ENCODE measurements at places on chromosomes 2 and 18.
A peak's percentile ranks its signal among the peaks of the same experiment; 100 is the strongest.

GRCh38 chr2:151976945-151977353, 121.9 kb downstream of the CACNB4 start:
- no peak for DNase-seq

DNA sequence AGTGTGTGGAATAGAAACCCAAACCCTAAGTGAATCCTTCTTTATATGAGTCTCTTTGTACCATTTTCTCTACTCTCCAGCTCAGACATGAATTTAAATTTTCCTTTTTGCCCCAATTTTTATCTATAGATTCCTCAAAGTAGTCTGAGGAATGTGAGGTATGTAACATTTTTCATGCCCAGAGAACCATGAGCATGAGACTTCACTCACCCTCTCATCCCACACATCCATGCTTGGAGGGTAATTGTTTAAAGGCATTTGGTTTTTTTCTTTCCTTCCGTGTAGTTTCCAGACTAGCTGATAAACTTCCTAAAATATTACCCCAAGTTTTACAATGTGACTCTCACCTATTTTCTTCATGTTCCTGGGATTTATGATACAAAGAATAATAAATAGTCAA, 2056.8 kb upstream of the CELF4 start:
- DNase-seq, result peak; percentile 26

DNA sequence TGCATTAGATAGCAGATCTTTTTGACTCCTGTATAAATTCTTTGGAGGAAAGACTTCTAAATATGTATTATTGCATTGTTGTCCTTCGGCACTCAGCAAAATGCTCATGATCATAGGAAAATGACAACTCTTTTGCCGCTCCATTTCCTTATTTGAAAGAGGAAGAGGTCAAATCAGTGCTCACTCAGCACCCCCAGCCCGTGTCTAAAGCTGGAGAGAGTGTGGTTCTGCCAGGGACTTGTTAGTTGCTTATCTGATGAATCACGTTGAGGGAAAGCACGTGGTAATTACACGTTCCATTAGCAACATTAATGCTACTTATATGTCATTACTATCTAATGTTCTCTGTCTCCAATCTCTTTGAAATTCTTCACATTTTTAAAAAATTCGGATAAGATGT, 46.0 kb upstream of the MBP start:
- no peak for DNase-seq

DNA sequence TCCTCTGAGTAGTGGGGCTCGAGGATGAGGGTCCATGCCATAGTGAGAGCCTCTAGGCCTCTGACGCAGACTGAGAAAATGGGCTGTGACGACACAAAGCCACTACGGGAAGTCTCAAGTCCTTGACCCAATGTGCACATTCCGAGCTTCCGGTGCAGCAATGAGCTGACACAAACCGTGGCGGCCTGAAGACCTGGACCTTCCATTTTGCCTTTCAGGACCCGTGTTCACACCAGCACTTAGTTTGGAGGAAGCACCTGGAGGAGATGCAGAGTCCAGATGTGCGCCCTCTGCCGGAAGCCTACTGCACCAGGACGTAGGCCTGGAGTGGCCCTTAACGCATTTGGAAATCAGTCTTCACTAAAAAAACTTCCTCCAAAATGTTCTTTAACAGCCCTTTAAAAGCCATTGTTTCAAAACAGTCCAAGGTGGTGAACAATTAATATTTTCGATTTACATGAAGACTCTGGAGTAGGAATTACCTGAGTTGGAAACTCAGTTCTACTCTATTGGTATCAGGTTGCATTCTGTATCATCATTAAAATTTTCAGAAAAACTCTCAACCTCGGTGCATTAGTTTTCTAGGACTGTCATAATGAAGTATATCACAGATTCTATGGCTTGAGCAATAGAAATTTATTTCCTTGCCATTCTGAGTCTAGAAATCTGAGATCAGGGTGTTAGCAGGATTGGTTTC, 33.9 kb downstream of the BMP10 start:
- peak; percentile 32 for DNase-seq

DNA sequence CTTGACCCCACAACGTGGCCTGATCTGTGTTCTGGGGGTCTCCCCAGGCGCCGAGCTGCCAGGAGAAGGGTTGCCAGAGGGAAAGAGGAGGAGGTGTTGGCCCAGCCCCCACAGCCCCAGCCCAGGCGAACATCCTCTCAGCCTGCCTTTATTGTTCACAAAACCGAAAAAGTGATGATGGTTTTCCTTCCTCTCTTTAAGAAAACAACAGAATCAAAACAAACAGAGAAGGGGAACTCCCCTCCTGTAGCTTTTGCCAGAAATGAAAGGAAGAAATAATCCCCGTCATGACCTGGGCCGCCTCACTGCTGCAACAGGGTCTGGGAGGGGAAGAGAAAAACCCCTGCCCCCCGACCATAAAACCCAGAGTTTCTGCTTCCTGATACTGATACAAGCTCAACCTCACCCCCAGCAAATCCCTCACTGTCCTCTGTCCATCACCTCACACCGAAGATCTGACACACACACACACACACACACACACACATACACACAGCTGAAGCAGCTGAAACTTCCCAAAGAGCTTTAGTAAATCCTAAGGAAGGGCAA, 52.0 kb downstream of the ZFP36L2 start:
- no peak for DNase-seq

DNA sequence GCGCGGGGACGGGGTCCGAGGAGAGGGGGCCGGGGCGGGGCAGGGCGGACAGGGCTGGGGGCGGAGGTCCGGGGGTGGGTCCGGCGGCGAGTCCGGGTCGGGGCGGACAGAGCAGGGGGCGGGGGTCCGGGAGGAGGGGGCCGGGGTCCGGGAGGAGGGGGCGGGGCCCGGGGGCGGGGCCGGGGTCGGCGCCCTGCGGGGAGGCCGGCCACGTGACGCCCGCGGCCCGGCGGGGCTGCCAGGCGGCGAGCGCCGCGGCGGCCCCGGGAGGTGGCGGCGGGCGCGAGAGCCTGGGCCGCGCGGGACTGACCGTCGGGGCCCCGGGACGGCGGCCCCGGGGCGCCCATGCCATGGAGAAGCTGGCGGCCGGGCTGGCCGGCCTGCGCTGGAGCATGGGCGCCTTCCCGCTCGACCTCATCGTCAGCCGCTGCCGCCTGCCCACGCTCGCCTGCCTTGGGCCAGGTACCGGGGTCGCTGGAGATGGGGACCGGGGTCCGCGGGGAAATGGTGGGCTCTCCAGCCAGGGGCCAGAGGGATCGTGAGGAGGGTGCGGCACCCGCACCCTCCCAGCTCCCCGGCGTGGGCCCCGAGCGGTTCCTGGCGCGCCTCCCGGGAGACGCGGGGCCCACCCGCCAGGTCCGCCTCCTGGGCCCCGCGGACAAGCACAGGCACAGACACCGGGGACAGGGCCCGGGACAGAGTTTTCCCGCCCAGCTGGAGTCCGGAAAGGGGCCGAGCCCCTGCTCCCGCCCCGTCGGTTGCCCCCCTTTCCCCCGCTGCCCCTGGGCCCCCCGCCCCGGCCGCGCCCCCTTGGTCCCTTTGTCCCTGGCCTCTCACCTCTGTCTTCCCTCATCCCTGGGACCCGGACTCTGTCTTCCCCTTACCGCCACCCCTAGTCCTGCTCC, at the start of gene GAREM2:
Gene GAREM2, plus strand, starts transcription at position 218 of the 905 bp plus-strand sequence. Its CDS starts 133 bp downstream, at position 351.
- peak; percentile 36 for DNase-seq

DNA sequence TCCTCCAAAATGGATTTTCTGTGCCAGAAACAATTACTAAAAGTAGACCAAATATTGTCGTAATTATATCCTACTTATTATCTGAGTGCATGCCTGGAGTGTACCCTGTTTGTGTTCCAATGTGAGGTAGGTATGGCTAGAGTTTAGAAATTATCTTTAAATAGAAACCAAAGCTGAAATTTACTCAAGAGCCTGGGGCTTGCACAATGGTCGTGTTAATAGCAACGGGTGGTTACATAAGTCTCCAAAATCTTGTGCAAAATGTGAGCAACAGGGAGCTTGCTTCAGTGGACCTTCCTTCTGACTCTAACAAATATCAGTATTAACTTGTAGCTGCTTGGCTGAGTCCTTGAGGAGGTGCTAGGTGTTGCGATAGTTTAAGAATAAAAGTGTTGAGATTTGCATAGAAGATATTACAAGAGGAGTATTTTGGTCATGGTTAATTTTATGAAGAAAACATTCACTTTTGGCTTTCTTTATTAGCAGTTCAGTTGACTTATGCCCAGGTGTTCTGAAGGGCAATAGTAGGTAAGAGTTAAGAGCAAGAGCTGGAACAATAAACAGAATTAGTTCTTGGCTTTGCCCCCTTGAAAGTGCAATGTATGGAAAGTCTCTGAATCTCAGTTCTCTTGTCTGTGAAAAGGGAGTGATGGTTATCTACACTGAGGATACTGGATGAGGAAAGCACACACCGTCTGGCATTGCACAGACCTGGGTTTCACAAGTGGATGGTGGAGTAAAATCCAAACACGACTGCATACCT, 4.6 kb downstream of the CXCR4 start:
- no peak for DNase-seq

- DNase-seq, result no peak
These were observed 88.7 kb upstream of the CXCR4 start for GRCh38 chr2:136206613-136207012.

GRCh38 chr2:134128746-134129145, 125.1 kb upstream of the MGAT5 start:
- DNase-seq, result no peak

- DNase-seq, result no peak
These were observed 12.3 kb upstream of the PTMA start for GRCh38 chr2:231696004-231696367.

DNA sequence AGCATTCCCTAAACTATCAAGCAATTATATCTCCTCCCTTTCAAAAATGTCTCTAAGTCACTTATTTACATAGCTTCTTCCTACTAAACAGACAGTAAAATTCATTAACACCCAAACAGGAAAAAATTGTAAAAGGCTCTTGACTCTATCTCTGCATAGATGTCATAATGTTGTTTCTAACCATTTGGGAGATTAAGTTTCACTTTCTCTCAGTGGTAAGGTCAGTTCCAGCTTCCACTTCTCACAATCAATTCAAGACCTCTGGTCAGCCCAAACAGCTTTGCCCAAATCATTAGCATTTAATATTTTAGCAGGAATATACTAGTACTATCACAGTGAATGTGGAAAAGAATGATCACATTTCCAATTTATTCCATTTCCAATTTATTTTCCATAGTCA, 374.3 kb upstream of the MC4R start:
- no peak for DNase-seq

- no peak for DNase-seq
These were observed 114.8 kb downstream of the DIS3L2 start for GRCh38 chr2:232076272-232076671.

- no peak for DNase-seq
These were observed 1632.5 kb downstream of the LRP1B start for GRCh38 chr2:140498360-140498759.

GRCh38 chr2:9673914-9674481, 43.2 kb upstream of the YWHAQ start:
- DNase-seq, result no peak

DNA sequence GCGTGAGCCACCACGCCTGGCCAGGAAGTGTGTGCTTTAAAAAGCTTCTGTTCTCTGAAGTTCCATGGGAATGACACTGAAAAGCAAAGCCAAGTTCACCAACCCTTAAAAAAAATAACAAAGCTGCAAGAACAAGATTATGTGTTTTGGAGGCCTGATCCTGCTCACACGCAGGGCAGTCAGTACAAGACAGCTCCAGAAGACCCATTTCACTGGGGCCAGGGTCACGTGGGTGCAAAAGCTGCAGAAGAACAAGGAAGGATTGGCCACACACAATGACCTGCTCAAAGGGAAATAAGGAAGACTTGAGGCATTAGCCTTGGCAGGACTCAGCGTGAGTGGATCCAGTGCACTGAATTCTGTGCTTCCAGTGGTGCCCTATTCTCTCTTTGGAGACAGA, 187.9 kb downstream of the NCK2 start:
- DNase-seq, result no peak

- DNase-seq, result peak; percentile 29
These were observed 19.1 kb downstream of the BCL2L11 start for GRCh38 chr2:111139637-111140317.

DNA sequence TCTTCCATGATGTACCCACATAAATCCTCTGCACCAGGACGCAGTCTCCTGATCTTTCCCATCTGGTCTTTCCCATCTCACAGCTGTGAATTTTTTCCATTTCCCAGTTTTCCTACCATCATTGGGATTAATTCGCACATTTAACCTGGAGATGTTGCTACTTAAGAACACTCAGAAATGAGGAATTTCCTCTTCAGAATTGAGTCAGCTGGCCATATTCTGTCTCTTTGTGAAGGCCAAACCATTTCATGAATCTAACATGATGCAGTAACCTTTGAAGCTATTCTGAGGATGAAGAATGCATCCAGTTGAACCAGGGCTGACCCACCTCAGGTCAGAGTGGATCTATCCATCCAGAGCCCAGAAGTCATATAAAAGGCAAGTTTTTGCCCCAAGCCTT, 326.8 kb downstream of the SETBP1 start:
- DNase-seq, result no peak

Measured in astrocyte of the hippocampus (primary cell).